NCI-H2171 (cell line): ENCODE measurements at places on chromosomes 7 and 10.

DNA sequence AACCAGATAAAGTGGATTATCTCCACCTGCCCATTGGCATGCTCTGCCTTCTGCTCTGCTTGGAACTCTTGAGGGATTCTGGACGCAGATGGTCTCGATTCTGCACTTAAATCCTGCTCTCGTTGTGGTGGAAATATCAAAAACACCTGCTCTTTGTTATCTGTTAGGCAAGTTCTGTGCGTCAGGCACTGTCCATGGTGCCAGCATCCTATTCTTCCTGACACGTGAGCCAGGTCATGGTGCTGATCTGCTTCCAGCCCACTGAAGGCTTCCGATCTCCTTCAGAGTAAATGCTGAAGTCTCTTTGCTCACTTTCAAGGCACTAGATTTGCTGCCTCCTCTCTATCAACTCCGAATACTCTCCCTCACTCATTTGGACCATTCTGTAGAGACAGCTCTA lies 505.6 kb downstream of the HTR7 start:
- DNase-seq, result no peak

GRCh38 chr7:99305473-99306260 lies 20.0 kb upstream of the ARPC1A start:
- no peak for DNase-seq

- DNase-seq, result peak; percentile 61
Observed at GRCh38 chr10:1420661-1421362, 316.5 kb downstream of the ADARB2 start.

DNA sequence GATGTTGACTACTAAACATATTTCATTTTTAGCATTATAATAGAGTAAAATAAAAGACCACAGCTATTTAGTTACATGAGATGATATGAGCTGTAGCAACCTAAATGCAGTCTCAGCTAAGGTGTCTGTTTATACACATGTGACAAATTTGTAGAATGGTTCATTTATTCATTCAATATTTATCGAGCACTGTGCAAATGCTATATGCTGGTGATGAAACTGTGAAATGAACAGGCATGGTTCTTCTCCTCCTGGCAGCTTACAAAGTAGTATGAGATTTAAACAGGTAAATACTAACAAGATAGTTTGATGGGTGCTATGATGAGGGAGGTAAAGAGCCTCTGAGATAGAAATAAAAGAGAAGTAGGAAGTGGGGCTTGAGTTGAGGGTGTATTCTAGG lies 60.8 kb downstream of the LRGUK start:
- no peak for DNase-seq

GRCh38 chr10:6669269-6669859 lies 89.3 kb upstream of the PRKCQ start:
- DNase-seq, result no peak

GRCh38 chr10:14163377-14164086 lies 167.2 kb downstream of the FRMD4A start:
- DNase-seq, result no peak

DNA sequence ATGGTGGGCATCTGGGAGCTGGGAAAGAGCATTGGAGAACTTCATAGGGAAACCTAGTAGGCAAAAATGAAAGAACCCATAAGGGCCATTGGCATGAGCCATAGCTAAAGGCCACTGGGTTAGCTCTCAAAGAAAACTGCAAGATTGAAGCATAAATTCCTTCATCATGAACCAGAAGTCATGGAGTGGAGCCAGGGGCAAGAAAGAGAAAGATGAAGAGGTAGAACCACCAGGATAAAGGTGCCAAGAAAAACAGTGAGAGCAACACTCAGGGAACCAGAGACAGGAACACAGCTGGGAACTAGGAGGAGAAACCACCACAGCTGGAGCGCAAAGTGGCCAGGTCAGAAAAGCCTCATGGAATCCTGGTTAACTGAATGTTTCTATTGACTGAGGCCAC lies 11.5 kb upstream of the SGMS1 start:
- DNase-seq, result no peak

GRCh38 chr10:55782181-55782580 lies 578.9 kb downstream of the ZWINT start:
- no peak for DNase-seq

DNA sequence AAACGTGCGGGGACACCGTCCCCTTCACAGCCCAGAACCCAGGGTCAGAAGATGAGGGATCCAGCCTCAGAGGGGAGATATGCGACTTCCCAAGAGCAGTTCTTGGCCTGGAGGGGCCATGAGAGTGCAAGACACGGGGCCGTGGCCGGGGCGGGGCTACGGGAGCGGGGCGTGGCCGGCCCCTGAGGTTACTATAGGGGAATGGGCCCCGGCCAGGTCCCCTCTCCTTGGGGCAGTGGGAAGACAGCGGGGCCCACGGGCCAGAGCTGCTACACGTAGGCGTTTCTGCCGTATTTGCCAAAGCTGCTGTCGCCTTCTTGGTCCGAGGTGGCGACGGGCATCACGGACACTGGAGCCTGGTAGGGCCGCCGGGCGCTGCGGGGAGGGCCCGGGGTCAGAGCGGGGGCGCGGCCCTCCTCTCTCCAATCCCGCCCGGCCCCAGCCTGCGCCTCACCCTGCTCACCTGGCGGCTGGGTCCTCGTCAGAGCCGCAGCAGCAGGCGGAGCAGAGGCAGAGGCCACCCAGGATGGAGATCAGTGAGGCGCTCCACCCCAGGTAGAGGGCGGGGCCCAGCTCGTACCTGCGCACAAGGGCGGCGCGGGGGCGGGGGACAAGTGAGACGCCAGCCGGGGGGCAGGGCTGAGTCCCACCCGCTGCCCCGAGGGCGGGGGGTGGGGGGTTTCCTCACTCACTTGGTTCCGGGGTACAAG lies 5.3 kb downstream of the CLDN15 start:
- peak; percentile 75 for DNase-seq

DNA sequence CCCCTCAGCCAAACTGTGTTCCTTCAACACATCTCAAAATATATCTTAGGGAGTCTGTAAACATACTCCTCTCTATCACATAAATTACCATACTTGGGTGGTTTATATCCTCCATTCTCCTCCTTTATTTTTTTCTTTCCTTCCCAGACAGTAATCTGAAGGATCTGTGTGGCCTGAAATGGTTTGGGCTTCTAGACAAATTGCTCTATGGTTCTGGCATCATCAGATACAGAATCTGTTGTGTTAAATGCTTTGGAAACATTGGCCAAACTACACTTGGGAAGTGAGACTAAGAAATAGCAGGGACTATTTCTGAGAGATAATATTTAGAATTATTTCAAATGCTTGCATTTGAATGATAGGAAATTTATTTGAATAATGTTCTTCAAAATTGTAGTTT lies 353.0 kb upstream of the KCND2 start:
- no peak for DNase-seq

GRCh38 chr7:4006687-4007086 lies 675.4 kb upstream of the FOXK1 start:
- no peak for DNase-seq

DNA sequence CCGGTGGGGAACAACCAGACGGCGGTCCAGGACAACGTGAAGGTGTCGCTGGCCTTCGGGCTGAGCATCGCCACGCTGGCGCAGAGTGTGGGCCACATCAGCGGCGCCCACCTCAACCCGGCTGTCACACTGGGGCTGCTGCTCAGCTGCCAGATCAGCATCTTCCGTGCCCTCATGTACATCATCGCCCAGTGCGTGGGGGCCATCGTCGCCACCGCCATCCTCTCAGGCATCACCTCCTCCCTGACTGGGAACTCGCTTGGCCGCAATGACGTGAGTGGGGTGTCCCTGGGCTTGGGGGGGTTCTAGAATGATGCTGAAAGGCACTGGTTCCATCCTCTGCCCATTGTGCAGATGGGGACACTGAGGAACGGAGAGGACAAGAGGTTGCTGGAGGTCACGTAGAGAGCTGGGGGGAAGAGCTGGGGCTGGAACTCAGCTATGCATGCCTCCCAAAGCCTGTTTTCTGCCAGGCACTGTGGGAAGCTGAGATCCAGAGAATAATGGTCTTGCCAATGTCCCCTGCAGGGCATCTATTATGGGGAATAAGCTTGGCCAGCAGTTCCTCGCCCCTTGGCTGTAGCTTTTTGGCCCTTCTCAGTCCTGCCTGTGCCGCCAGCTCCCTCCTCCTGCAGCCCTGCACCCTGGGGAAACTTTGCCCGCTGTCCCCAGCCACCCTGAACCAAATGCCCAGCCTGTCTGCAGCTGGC lies 523 bp downstream of the AQP1 start:
- DNase-seq, result no peak

DNA sequence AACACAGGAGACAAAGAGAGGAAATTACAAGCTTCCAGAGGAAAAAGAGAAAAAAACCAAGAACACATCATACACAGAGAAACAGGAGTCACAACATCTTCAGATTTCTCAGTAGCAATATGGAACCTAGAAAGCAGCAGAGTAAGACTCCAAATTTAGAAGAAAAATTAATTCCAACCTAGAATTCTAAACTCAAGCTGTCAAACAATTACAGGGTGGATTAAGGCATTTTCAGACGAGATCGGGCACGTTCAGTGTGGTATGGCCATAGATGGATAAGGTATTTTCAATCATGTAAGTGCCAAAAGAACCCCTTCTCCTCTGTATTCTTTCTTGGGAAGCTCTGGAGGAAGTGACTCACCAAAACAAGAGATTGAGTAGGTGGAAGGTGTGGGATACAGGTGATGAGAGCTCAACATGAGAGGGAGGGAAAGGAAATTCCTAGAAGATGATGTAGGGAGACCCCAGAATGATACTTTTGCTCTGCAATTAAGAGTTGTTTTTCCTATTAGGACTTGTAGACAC lies 51.6 kb downstream of the FAM204A start:
- DNase-seq, result no peak

GRCh38 chr7:1747004-1747801 lies 77.1 kb downstream of the ELFN1 start:
- DNase-seq, result no peak

GRCh38 chr7:103983201-103983977 lies 6.1 kb downstream of the RELN start:
- no peak for DNase-seq
